Transverse colon (tissue), 4 donors: ENCODE measurements at places on chromosomes 5 and 9.

DNA sequence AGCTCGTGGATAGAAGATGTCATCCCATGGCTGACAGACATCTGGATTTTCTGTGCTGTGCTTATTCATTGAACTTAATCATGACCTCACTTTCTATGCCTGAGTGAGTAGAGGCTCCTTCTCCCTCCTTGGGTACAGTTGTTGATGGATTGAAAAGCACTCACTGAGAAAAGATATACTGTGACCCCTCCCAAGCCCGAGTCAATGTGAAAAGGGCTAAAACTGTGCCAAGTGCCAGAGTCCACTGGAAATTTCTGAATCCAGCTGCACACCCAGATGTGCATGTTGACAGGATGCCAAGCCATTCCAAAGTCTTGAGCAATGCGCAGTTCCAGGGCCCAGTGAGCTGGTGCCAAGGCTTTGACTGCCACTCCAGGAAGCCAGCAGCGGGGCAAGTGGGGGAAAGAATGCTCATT lies 473.0 kb downstream of the NTRK2 start:
- DNase-seq = peak; percentile 29

GRCh38 chr5:80255431-80255810 lies 427 bp downstream of the SERINC5 start:
- peak; percentile 81 for DNase-seq

GRCh38 chr9:100355561-100355960 lies 2.8 kb upstream of the TEX10 start:
- no peak for DNase-seq

GRCh38 chr9:117945286-117945685 lies 241.1 kb downstream of the TLR4 start:
- no peak for DNase-seq

GRCh38 chr5:124309241-124309980 lies 437.0 kb downstream of the ZNF608 start:
- DNase-seq = no peak

DNA sequence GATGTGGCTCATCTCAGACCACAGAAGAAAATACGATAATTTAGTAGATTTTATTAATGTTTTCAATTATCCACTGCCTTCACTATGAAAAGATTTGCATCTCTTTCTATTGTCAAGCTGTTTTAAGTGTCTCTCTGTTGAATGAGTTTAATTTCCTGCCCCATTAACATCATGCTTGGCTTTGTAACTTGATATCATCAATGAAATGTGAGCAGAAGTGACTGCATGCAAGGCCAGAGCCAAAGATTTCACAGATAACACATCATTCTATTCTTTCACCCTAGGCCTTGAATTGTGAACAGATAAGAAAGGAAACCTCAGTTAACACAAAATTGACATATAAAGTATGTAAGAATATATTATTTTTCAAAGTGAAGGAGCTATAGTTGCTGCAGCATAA lies 986.4 kb upstream of the CDH18 start:
- no peak for DNase-seq

DNA sequence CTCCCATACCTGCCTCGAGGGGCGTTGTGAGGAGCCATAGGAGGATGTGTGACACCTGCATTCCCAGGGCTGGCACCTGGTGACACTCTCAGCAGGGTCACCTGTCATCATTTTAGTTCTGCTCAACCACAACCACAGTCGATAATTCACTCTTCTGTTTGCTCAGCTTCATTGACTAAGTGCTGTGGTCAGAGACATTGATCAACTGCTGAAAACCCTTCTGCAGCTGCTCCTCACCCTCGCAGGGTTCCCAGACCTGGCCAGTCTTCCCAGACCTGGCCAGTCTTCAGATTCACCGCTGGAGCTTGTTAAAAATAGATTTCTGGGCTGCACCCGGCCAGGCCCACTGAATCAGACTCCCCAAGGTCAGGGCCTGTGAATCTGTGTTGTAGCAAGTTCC lies 92.8 kb downstream of the MVB12B start:
- DNase-seq = no peak

DNA sequence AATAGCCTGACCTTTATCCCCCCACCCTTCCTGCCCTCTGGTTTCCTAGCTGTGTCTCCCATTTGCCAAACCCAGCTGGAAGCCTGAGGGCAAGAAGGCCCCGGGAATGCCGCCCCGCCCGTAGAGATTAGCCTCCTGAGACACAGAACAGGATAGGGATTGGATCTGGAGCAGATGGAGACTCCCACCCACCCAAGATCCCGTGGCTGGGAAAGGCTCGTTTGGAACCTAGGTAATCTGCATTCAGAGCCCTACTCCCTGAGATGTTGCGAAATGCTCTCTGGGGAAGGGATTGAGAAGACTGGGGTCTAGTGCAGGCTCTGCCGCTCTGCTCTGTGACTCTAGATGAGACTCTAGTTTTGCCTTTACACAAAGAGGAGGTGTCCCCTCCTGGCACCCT lies 10.9 kb downstream of the AQP3 start:
- no peak for DNase-seq

- DNase-seq = no peak
These were observed 147.9 kb downstream of the MSX2 start for GRCh38 chr5:174872271-174872670.

- DNase-seq = no peak
These were observed 48.6 kb downstream of the SHB start for GRCh38 chr9:38020151-38021076.

DNA sequence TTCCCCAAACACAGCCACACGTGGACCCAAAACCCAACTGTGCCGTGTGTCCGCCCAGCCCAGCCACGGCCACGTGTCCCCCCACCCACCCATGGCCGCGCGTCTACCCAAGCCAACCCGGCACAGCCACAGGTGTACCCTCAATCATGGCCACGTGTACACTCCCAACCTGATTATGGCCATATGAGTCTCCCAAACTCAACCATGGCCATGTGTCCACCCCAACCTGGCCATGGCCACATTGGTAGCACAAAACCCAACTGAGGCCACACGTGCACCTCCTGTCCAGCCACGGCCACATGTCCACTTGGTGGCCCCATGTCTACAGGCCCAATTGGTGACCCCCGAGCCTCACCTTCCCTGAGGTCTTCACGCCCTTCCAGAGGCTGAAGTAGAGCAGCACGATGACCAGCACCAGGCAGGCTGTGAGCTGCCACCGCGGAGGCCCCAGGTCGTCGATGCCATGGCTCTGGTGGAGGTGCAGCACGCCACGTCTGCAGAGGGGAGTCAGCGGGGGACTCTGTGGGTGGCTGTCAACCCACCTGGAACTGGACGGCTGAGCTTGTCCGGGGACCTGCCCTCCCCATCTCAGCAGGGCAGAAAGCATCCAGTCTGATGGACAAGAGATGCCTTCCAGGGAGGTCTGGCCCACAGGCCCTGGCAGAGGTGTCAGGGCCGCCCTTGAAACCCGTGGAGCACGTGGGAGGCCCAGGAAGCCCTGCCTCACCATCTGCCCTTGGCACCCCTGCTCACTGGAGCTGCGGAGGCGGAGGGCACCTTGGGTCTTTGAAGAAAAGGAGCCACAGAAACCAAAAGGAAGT lies 23.5 kb downstream of the SLC6A3 start:
- DNase-seq = no peak

DNA sequence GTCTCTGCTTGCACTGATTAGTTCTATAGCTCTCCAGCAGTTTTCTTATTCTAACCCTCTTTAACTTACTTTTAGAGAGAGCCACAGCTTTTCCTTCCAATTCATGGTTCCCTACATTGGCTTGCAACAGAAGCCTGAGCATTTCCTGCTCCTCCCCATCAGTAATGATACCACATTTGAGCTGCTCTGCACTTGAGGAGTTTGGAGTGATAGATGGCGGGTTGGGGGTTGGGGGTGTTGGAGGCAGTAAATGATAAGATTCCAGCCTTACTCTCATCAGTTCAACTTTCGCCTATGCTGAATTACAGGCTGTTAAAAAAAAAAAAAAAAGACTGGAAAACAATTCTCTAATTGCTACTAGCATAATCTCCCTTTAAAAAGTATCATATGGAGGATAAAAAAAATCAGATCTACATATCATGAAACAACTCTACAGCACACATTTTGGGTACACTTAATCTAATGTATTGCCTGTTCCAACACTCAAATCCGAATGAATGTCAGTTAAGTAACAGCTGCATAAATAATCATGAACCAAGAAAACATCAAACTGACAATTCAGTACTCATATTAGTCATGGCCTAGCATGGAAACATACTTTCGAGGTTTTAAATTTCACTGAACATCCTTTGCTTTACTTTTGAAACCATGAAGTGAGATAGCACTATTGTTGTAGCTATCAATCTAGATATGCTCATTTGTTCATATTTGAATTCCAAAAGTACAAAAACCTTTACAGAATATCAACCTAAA lies 224.7 kb downstream of the NFIB start:
- DNase-seq = no peak

GRCh38 chr5:113162770-113163169 lies 186.2 kb downstream of the DCP2 start:
- DNase-seq = no peak

GRCh38 chr9:131274674-131275331 lies 1.5 kb downstream of the FAM78A start:
- peak; percentile 65 for DNase-seq

GRCh38 chr9:34578241-34579103 lies 11.1 kb downstream of the CNTFR start:
- DNase-seq = no peak

- no peak for DNase-seq
These were observed 59.3 kb downstream of the SVEP1 start for GRCh38 chr9:110520120-110520701.

GRCh38 chr5:855771-856530 lies 5.2 kb upstream of the ZDHHC11 start:
- DNase-seq = no peak

- no peak for DNase-seq
These were observed 314.1 kb downstream of the CETN3 start for GRCh38 chr5:90095292-90096060.

GRCh38 chr5:158701406-158702177 lies 398.1 kb downstream of the EBF1 start:
- no peak for DNase-seq

- no peak for DNase-seq
These were observed 17.4 kb downstream of the CDH9 start for GRCh38 chr5:27020973-27021372.

DNA sequence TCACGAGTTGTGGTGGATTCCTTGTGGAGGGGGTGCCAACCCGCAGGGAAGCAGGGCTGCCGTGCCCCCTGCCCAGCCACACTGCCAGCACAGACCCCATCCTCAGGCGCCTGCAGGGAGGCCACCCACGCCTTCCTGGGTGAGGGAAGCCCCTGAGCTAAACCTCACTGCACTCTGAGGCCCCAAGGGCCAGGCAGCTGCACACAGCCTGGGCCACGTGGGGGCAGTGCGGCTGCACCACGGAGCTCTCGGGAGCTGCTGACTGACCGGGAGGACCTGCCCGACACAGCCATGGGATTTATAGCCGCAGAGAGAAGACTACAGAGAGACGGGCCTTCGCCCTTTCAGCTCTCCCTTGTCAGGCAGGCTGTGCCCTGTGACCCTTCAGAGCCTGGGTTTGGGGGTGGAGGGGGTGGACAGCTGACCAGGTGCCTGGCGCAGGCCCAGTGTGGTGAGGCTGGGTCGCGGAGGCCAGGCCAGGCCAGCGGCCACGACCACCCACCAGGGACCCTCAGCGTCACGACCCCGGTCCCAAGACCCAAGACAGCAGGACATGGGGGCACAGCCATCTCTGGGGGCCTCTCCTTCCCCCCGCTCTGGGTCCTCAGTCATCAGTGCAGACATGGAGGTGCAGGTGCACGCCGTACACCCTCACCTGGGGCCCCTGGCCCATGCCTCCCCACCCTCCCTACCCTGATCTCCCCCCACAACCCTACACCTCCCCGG lies 4.3 kb upstream of the AHRR start:
- DNase-seq = peak; percentile 38

DNA sequence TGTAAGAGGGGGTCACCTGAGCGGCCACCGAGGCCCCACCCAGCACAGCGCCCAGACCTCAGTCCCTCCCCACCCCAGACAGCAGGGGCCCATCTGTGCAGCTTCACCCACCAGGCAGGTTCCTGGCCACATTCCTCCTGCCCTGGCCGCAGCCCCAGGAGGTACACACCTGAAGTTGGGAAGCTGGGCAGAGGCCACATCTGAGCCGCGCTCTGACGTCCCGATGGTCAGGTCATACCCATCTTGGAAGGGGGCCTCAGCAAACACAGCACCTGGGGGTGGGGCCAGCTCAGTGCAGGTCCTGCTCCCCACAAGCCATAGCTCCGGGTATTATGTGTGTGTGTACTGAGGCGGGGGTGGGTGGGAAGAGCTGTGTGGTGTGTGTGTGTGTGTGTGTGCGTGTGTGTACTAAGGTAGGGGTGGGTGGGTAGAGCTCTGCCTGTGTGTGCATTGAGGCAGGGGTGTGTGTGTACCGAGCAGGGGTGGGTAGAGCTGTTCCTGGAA lies 5.6 kb downstream of the SPOUT1 start:
- no peak for DNase-seq

- no peak for DNase-seq
These were observed 3.6 kb upstream of the SPATA24 start for GRCh38 chr5:139407517-139407916.

DNA sequence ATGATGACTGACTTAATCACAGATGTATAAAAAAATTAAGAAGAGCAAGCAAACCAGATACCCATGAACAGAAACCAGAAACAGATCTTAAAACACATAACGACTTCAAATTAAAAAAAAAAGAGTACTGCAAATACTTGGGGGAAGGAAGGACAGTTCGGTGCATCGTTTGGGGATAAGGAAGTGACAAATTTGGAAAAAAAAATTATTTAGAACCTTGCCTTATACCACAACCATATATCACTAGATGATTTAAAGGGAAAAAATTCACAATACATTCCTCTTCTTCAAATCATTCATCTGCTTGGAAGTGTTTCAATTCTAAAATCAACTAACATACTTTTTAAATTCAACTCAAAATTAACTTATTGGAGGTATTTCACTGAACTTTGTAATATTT lies 1038.6 kb upstream of the DMAC1 start:
- no peak for DNase-seq

DNA sequence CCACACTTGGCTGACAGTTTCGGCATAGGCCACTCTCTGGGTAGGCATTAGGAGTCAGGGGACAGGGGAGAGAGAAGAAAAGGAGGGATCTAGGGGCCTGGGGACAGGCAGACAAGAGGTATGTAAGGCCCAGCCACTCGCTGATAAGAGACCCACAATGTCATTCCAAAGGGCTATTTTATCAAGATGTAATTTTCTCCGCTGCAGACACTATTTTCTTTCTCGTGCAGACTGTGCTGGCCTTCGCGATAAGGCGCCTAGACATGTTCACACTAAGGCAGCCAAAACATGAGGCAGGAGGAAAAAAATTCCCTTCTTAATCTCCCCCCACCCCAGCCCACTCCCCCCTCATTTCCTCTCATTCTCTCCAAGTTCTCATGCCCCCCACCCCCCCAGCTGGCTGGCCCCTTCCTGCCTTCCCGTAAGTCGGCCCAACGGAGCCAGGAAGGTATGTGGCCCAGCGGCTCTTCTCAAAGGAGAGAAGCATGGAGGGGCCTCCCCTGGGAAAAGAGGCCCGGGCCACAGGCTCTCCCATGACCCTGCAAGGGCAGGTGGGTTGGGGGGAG lies 44.9 kb upstream of the SYNPO start:
- DNase-seq = no peak

DNA sequence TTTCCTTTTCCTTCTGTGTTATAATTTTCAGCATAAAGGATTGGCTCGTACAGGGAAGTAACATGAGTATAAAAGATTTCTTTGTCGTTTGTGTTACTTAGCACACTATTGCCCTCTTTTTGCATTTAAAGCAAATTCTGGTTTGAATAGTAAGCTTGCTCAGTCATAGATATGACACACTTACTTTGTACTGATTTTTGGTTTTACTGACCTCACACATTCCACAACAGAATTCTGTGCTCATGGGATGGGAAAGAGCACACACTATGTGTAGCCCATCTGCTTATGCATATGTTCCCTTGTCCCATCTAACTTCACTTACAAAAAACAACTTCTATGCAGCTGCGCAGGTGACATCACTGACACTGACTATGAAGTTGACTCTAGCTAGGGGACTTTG lies 111.9 kb upstream of the MTAP start:
- DNase-seq = no peak
